ENCODE measurements at places on chromosomes 7 and 10.

GRCh38 chr10:110138197-110138812, 69.1 kb upstream of the MXI1 start:
- DNase-seq = no peak

DNA sequence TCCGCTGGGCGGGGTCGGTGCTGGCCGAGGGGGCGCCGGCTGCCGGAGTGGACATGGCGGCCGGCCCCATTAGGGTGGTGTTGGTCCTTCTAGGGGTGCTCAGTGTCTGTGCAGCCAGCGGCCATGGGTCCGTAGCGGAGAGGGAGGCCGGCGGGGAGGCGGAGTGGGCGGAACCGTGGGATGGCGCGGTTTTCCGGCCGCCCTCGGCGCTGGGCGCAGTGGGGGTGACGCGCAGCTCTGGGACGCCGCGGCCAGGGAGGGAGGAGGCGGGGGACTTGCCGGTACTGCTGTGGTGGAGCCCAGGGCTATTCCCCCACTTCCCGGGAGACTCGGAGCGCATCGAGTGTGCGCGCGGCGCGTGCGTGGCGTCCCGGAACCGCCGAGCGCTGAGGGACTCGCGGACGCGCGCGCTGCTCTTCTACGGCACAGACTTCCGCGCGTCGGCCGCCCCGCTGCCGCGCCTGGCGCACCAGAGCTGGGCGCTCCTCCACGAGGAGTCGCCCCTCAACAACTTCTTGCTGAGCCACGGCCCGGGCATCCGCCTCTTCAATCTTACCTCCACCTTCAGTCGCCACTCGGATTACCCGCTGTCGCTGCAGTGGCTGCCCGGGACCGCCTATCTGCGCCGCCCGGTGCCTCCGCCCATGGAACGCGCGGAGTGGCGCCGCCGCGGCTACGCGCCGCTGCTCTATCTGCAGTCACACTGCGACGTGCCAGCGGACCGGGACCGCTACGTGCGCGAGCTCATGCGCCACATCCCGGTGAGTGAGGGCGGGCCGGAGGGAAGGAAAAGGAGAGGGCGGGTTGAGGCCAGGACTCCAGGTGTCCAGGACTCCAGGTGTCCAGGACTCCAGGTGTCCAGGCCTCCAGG, 9.3 kb upstream of the CHCHD1 start:
- DNase-seq = peak; percentile 76

DNA sequence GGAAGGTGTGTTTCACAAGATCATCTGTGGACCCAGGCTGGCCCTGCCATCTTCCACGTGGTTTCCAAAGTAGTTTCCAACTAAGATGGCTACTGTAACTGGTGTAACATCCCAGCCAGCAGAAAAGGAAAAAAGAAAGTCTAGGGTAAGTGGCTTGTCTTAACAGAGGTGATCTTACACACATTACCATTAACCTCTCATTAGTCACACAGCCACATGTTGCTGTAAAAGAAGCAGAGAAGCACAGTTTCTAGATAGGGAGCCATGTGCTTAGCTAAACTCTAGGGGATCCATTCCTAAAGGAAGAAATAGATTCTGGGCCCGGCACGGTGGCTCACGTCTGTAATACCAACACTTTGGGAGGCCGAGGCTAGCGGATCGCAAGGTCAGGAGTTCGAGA, 54.3 kb downstream of the ZNF438 start:
- no peak for DNase-seq

- peak; percentile 72 for DNase-seq
Observed at GRCh38 chr7:64882341-64883112, 20.5 kb upstream of the ZNF273 start.

DNA sequence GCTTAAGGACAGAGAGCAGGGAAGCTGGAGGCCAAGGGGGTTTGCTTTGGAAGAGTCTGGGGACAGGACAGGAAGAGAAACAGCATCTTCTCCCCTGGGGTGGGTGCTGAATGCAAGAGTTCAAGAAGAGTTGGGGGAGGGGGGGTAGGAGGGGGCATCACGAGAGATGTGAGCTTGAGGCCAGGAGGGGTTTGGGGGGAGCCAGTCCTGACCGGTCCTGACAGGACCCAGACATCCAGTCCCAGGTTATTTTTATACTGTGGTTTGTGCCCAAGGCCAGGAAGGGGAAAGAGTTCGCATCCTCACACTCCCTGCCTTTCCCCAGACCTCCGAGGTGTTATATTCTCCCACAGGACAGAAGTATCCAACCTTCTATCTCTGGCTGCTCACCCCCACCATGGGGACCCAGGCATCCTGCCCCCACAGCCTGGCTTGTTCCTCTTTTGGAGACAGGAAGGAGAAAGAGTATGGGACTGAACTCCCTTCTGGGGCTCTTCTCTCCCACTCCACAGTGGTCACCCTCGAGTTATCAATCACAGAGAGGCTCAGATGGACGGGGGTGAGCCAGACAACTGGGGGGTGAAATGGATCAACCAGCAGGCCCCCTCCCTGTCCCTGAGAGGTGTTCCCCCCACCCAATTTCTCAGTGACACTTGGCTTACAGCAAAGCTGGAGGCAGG, 2.8 kb downstream of the TSC22D4 start:
- DNase-seq = peak; percentile 65

DNA sequence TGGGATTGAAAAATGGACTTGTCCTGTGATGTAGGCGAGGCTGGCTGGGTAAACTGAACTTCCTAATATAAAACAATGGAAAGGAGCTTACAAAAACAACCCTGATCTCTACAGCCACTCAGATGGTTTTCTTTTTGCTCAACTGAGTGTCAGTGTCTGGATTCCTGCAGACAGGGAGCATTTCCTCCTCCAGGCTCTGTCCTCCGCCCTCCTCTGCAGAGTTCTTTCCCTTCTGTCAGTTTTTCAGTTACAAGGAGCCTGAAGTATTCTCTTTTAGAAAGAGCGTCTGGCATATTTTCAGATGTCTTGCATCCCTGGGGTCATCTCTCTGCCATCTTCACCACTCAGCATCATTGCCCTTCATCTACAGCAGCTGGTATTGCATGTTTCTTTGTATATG, 50.0 kb upstream of the PITRM1 start:
- no peak for DNase-seq

Data from heart right ventricle (tissue), 16 donors.